ENCODE measurements at places on chromosomes 6 and 20.

- no peak for DNase-seq
Measured at GRCh38 chr6:148883270-148883669, 136.4 kb downstream of the UST start.

GRCh38 chr20:2005831-2006426 is 12.1 kb upstream of the PDYN start:
- peak; percentile 79 for DNase-seq

DNA sequence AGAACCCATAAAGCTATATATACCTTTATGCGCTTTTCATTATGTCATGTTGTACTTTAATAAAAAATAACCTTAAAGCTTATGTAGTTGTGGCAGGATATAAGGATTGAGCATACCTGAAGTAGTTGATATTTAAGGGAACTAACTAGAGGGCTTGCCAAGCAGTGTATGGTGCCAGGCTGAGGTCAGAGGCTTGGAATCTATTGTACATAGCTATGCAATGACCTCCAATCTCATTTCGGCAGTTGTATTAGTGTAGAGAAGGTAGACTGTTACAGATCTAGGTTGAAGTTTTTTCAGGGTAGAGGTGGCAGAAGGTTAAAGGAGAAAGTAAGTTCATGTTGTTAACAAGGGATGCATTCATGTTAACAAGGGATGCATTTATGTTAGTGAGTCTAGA is 397.7 kb upstream of the HS3ST5 start:
- no peak for DNase-seq

DNA sequence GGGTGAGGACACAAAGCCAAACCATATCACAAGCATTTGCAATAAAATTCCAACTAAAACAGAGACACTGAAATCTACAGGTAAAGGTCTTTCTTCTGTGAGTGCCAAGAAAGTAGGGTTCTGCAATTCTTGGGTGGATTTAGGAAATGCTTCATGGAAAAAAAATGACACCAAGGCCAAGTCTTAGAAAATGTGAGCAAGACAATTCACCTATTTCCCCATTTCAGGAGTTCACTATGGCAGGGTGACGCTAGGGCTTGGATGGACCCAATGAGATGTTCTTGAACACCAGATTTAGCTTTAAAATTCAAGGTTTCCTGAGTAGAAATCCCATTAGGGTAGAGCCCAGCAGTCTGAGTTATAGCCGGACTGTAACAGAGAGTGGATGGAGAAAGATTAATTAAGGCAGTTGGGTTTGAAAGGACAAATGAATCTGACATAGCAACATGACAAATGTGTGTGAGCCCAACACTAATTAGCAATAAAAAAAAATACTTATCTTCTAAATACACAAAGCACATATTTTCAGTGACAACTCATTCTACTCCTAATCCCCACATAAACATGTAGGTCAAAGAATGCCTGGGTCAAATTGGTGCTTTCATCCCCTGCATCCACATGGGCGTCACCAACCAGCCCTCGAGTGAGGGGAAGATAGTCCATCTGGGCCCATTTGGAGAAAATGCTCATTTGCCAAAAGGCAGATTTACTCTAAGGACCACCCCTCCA is 180.4 kb upstream of the JARID2 start:
- DNase-seq: no peak

- DNase-seq: no peak
Measured at GRCh38 chr6:16038938-16039337, 89.9 kb upstream of the MYLIP start.

DNA sequence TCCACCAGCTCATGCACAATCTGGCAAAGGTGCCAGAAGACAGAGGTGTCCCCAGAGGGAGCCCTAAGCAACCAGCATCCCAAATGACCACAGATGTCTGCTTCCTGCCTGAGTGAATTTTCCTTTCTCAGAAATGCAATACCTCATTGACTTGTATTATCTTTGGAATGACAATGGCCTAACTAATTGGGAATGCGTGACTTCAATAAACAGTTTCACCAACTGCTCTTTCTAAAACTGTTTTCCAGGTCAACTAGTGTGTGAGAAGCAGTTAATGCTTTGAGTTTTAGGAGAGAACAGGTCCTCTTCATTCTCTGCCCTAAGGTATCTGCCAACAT is 108.9 kb upstream of the SNX9 start:
- DNase-seq: no peak

DNA sequence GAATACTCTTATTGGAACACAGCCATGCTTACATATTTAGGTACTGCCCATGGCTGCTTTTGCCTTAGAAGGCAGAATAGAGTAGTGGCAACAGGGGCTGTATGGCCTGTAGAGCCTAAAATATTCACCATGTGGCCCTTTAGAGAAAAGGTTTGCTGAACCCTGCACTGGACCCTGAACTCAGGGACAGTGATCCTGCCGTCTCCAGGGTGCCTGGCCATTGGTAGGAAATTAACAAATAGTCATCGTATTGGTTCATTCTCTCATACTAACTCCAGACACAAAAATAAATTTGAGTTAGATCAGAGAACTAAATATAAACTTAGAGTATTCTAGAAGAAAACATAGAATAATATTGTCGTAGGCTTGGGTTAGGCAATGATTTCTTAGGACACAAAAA is 181.4 kb downstream of the BCAS1 start:
- no peak for DNase-seq

DNA sequence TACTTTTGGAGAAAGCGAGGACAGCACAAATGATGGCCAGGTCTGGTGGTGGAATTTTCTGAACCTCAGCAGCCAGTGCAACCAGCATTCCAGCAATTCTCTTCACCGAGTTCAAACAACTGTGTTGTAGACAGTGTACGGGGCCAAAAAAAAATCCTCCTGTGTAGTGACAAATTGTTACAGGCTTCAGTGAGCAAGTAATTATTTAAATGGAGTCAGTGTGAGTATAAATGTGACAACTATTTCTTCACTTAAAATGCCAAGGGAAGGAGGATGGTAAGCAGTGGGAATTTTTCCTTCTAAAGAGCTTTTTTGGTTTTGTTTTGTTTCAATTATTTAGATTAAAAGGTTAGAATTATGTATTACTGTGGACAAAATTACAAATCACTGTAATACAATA is 154.1 kb downstream of the TMEM242 start:
- no peak for DNase-seq

- DNase-seq: no peak
Measured at GRCh38 chr20:2537101-2537500, 728 bp downstream of the TMC2 start.

- DNase-seq: no peak
Measured at GRCh38 chr6:45697605-45698004, 318.1 kb downstream of the CLIC5 start.

GRCh38 chr20:13772529-13772928 is 12.2 kb downstream of the ESF1 start:
- no peak for DNase-seq

DNA sequence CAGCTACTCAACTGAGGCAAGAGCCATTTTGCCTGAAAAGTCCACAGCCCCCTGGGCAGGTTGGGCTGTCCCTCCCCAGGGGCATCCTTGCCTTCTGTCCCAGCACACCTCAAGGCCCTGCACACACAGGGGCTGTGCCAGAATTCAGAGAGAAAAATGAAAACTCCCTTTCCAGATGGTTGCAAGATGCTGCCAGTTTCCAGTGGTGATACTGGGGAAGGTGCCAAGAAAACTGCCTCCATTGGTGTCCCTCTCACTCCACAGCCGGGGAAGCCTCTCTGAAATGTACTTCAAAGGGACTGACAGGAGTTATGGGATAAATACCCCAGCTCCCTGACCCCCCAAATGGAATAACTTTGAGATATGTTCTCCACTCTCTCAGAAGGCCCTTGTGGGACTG is 154.2 kb upstream of the MAFB start:
- DNase-seq: no peak

GRCh38 chr6:163721922-163722692 is 307.6 kb downstream of the QKI start:
- no peak for DNase-seq

DNA sequence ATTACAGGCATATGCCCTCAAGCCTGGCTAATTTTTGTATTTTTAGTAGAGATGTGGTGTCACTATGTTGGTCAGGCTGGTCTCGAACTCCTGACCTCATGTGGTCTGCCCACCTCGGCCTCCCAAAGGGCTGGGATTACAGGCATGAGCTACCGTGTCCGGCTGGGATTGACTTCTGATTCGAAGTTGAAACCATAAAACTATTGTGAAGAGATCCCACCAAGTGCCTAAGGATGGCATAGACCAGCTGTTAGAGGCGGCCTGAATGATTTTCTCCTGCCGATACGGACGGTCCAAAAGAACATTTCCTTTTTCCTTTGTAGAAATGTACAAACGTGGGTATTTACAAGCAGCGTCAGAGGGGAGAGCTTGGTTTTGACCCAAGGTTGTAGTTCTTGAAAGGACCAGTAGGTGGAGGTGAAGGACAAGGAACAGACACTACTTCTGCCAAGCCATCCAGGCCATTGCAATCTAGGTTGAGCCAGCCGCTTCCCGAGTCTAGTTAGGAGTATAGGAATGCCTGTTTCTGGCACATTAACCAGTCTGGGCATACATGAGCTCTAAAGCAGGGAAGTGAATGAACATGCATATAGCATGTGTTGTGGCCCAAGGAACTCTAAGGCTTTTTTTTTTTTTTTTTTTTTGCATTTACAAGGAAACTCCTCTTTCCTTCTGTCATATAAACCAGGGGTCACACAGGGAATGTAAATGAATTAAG is 29.0 kb downstream of the MOCS3 start:
- peak; percentile 62 for DNase-seq

All from liver (tissue), 10 donors.